ENCODE measurements at places on chromosomes 12 and 14.
A peak's percentile ranks its signal among the peaks of the same experiment; 100 is the strongest.

DNA sequence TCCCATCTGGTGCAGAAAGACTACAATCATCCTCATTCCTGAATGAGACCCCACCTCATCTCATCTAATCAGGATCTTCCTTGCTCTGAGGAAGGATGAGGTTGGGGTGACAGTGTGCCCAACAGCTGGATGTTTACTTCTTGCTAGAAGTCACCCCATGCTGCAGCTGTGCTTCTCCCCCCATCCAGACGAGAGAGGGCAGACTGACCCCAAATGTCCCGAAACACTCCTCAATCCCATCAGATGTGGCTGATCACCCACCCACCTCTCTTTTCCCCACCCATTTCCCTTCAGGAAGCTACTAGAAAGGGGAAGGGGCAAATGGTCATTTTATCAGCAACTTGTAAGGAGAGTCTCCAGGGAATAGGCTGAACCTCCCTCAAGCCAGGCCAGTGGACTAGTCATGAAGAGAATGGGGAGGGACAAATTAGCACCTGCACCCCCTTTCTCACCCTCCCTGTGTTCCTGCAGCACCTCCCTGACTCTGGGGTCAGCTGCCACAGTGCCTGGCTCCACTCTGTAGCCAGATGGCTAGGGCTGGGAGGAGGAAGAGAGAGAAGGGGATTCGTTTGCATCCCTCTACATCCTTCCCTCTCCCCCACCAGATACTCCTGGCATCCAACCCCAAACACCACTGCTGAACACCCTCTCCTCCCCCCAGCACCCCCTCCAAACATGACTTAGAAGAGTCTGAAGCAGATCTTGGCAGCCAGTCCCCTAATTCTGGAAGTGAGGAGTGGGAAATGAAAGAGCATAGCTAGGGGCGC is 2.8 kb upstream of the BAZ2A start:
- DNase-seq: no peak

DNA sequence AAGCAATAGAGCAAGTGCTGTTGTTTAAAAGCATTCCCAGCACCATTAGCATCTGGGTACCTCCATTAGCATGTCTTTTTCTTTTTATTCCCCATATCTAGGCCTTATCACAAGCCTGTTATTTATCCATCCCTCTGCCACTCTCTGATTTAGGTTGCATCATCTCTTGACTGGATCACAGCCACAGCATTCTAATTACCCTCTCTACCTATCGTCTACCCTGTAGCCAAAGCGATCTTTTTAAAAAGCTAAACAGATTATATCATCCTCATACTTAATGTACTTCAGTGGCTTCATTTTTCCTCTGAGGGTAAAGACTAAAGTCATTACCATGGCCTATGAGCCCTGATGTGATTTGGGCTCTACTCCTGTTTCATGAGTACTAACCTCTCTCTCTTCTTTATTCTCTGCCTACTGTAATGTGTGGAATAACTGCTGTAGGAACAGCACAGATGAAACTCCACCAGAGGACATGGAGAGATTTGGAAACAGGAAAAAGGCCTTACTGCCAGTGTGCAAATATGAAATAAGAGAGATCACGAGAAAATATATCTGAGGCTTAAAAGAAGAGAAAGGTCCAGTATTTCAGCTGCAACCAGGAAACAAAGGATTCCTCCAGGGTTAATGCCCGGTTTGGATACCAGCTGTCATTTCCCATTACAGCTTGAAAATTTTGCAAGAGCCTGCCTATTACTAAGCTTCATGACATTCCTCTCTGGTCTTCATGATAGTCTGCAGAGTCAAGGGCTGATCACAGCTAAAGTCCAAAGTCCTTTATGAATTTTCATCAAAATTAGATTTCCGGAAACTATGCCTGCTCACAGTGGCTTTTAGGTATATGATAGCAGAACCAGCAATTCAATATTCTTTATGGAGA is 422.5 kb upstream of the PDE3A start:
- peak; percentile 90 for DNase-seq

DNA sequence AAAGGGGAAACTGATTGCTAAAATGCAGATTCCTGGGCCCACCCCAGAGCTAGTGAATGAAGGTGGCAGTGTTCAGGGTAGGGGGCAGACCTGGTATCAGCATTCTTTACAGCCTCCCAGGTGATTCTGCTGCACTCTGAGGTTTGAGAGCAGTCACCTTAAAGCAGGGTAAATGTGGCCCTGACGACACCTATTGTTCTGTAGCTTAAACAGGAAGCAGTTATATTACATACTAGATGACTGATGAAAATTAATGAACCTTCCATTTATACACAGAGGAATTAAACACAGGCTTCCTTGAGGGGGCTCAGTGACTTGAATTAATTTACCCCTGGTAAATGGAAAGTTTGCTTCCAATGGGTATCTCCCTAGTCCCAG is 25.3 kb downstream of the NUAK1 start:
- no peak for DNase-seq

GRCh38 chr12:13141686-13142085 is 38.2 kb upstream of the GSG1 start:
- no peak for DNase-seq

DNA sequence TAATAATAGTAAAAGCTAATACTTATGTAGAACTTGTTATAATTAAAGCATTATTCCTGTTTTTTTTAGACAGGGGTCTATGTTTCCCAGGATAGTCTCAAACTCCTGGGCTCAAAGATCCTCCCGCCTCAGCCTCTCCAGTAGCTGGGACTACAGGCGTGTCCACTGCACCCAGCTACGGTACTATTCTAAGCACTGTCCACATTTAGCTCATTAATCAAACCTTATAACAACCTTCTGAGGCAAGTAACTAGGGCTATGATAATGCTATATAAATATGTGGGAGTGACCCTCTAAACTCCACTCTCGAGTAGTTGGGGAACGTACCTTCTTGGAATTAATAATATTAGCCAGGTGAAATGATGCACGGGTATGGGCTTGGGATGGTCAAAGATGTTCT is 60.7 kb upstream of the NR2C1 start:
- no peak for DNase-seq

DNA sequence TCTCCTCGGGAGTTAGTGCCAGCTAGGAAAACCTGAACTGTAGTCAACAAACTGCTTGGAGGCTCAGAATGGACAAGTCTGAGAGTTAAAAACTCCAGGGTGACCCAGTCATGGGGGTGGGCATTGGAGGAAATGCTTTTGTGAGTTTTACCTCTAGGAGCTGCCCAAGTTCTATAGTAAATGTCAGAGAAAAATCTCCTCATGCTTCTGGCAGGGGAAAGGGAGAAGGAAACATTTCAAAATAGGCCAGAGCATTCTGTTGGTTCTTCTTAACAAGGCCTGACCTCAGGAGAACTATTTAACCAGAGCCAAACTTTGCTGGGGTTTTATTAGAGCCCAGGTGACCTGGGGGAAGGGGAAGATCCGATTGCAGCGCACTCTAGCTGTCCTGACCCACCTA is 12.3 kb downstream of the NINJ2 start:
- no peak for DNase-seq

- DNase-seq: no peak
Measured at GRCh38 chr14:91899213-91899612, 31.9 kb upstream of the TC2N start.

DNA sequence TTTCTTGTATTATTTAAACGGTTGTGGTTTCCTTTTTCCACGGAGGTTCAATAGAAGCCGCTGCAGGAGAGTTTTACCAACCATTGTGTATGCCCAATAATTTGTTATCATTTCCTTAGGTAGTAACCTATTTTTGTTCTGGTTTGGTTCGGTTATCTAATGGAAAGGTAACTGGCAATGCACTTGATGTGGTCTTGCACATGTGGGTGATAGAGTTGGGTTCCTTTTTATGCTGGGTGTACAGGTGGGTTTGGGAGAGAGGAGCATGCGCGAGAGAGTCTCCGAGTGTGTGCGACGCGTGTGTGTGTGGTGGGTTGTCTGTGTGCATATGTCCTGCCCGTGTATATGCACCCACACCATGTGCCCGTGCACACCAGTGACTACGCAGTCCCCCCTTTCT is 102.7 kb upstream of the FKBP4 start:
- DNase-seq: no peak

GRCh38 chr12:19220852-19221466 is 91.4 kb downstream of the PLEKHA5 start:
- peak; percentile 33 for DNase-seq

- DNase-seq: no peak
Measured at GRCh38 chr14:68449561-68450181, 343.2 kb downstream of the ZFP36L1 start.

DNA sequence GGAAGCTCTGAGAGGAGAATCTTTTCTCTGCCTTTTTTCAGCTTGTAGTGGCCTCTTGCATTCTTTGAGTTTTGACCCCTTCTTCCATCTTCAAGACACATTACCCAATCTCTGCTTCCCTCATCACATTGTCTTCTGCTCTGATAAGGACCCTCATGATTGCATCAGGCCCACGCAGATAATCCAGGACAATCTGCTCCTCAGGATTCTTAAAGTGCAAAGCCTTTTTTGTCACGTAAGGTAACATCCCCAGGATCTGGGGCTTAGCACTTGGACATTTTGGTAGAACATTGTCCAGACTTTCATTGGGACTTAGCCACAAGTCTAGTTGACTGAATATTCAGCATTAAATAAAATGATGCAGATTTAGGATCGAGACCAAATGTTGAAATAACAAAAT is 521.2 kb downstream of the RMST start:
- no peak for DNase-seq

DNA sequence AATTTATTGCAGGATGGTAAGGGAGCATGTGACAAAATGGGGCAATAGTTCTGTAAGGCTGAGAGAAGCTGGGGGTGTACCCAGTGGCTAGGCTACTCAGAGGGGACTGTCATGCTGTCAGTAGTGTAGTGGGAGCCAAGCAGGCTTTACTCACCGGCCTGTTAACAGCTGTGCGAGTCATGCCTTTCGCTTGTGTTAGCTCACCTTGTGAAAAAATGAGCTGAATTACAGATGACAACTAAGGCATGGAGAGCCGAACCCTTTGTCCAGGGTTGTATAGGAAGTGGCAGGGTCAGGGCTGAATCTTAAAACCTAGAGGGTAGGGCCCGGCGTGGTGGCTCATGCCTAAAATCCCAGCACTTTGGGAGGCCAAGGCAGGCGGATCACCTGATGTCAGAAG is 37.9 kb downstream of the SH2B3 start:
- DNase-seq: peak; percentile 44

- peak; percentile 67 for DNase-seq
Measured at GRCh38 chr12:118404876-118405521, 28.6 kb downstream of the SUDS3 start.

- DNase-seq: no peak
Measured at GRCh38 chr12:63021116-63021515, 86.2 kb upstream of the PPM1H start.

DNA sequence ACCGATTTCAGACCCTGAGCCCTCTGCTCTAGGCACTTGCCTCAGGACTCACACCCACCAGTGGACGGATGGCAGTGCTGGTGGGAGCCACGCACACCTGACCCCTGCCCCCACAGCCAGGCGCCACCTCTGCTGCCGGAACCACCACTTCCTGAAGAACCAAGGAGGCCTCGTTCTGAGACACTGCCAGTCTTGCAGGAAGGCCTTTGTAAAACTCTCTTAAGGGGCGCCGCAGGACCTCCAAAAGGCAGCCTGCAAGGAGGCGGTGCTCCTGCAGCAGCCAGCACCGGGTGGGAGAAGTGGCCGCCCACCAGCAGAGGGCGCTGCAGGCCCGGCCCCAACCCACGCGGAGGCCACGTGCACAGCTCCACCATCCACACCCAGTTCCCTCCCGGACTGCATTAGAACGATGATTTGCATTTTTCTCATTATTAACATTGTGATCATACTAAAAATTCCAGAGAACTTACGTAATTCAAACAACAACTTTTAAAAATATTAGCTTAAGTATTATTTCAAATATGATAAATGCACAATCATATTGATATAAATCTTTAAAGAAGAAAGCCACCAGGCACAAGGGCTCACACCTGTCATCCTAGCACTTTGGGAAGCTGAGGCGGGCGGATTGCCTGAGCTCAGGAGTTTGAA is 12.8 kb downstream of the STX2 start:
- DNase-seq: peak; percentile 73

DNA sequence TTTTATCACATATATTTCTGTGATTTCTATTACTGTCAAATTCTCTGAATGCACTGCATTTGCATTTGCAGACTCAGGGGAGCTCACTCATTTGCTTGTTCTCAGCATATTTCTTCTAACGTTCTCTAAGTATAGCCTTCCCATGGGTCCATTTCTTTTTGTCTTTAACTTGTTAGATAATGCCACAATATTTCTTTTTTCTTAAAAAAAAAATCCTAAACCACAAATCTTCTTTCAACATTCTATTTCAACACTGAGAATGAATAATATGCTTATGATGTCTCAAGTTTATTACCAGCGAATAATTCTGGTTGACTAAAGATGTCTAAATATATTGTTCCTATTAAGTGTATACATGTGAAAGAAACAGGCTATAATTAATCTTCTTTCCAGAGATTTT is 200.2 kb downstream of the ANO6 start:
- peak; percentile 32 for DNase-seq

DNA sequence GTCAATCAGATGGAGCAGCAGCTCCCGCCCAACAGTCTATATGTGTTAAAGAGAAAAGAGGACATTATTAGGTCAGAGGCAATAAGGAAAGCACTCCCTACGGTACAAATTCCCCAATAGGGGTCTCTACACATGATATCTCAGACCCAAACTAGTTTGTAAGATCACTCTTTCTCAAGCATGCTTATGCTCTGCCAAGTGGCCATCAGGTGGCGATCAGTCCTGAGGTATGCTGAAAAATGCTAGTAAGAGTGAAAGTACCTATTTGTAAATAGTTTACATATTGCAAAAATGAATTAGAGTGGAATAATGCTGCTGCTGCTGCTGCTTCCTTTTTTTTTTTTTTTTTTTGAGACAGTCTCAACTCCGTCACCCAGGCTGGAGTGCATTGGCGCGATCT is 61.0 kb downstream of the CPM start:
- DNase-seq: peak; percentile 43

GRCh38 chr14:94009767-94010166 is 12.7 kb downstream of the CCDC197 start:
- DNase-seq: peak; percentile 50

GRCh38 chr12:124952801-124953200 is 36.1 kb downstream of the DHX37 start:
- no peak for DNase-seq

- no peak for DNase-seq
Measured at GRCh38 chr14:77882098-77882497, 82.2 kb downstream of the ADCK1 start.

GRCh38 chr12:11973396-11973795 is 97.3 kb upstream of the BCL2L14 start:
- DNase-seq: no peak

GRCh38 chr12:125124320-125124966 is 59.2 kb downstream of the AACS start:
- no peak for DNase-seq

- no peak for DNase-seq
Measured at GRCh38 chr14:31921721-31922120, 155.4 kb upstream of the ARHGAP5 start.

All from amniotic epithelial cell (primary cell).